ENCODE measurements at places on chromosomes 3 and 15.
A peak's percentile ranks its signal among the peaks of the same experiment; 100 is the strongest.

- peaks cover 22% of the 10 kb centered on the region for H3K27me3 ChIP-seq
- no peak overlapping the region for H3K27ac ChIP-seq
- H3K4me1 ChIP-seq, result no peaks in the 10 kb centered on the region
- H3K4me3 ChIP-seq, result no peak overlapping the region
- DNase-seq, result no peak
- H3K36me3 ChIP-seq, result no peaks in the 10 kb centered on the region
Observed at GRCh38 chr3:126501054-126501453, 16.5 kb downstream of the UROC1 start.

DNA sequence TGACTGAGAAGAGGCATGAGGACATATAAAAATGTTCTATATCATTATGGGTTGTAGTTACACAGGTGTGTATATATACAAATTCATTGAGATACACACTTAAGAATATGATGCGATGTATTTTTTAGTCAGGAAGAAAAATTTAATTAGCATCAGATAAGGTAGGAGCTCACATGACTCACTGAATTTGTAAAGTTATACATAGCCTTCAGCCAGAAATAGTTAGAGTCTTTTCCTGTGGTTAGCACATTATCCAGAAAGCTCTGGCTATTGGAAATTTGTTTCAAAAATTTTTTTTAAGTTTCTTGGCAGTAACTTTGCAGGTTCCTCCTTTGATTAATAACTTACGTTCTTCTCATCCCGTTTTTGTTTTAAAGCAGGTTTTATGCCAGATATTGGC lies 88.6 kb downstream of the STT3B start:
- no peaks in the 10 kb centered on the region for H3K27me3 ChIP-seq
- no peak for DNase-seq
- no peak overlapping the region for H3K4me3 ChIP-seq
- H3K36me3 ChIP-seq, result peaks cover 66% of the 10 kb centered on the region
- peaks cover 10% of the 10 kb centered on the region for H3K4me1 ChIP-seq

DNA sequence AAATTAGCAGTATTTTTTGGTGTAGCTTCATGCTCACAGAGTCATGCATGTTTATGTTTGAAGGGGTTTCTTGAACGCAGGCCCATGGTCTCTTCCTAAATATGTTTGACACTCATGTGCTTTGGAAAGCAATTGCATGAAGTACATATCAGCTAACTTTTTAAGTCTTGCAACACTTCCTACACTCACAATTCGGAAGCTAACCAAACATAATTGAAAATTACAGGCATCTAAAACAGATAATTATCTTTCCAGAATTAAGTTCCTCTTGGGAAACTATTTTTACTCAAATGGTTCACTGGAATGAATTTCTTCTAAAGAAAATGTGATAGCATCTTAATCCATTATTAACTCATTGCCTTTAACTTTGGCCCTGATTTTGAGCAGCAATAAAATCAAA lies 438.9 kb downstream of the RAP2B start:
- H3K4me1 ChIP-seq, result no peaks in the 10 kb centered on the region
- no peak overlapping the region for H3K27ac ChIP-seq
- DNase-seq, result no peak
- no peak overlapping the region for H3K4me3 ChIP-seq

DNA sequence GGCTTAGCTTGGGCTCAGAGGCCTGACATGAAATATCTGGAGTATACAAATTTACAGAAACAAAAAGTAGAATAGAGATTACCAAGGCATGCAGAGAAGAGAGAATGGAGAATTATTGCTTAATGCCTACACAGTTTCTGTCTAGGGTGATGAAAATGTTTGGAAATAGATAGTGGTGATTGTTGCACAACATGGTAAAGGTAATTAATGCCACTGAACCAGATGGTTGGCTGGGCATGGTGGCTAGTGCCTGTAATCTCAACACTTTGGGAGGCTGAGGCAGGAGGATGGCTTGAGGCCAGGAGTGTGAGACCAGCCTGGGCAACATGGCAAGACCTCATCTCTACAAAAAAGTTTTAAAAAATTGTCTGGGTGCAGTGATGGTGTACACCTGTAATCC lies 46.6 kb upstream of the OSBPL11 start:
- H3K4me3 ChIP-seq, result no peak overlapping the region
- DNase-seq, result no peak
- H3K27ac ChIP-seq, result no peak overlapping the region

DNA sequence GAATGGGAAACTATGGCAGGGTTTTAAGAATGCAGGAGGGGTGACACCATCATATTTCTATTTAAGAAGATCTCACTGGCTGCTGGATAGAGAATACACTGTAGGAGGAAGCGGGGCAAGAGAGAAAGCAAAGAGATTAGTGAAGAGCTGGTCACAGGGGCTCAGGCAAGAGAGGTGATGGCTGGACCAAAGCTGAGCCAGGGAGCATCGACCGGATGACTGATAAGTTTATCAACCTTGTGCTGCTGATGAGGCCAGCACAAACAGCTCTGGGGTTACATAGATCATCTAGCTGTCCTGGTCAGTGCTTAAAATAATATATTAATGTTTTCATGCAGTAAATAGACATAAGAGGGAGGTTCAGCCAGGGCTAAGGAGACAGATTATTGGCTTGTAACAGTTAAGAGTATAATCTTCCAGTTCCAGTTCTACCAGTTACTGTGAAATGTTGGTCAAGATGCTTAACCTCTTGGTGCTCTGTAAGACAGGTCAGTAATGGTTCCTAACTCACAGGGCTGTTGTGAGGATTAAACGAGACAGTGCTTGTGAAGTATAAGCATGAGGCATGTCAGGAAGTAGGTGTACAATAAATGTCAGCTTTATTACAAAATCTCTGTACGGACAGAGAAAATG lies 201.0 kb upstream of the FEZF2 start:
- H3K4me3 ChIP-seq, result no peak overlapping the region
- H3K27ac ChIP-seq, result no peak overlapping the region
- H3K36me3 ChIP-seq, result no peaks in the 10 kb centered on the region
- no peaks in the 10 kb centered on the region for H3K27me3 ChIP-seq
- DNase-seq, result no peak

DNA sequence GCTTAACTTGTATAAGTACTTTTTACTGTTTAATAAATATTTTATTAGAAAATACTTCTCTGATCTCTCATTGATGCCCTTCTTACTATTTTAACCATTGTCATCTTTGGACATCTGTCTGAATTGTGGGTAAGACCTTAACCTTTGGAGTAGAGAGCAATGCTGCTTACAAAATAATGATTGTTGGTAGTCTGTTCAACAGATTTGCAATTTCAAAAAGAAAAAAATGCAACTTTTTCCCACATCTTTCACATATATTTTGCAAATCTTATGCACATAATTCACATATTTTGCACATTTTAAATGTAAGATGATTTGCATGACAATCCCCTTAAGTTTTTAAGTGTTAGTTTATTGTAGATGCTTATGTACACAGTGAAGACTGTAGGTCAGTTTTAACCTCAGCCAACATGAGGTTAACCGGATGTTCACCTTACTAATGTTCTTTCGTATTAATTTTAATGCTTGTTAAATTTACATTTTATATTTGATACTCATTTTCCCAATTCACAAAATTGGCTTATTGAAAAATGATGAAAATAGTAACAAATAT lies 16.7 kb downstream of the C3orf38 start:
- no peaks in the 10 kb centered on the region for H3K27me3 ChIP-seq
- peaks cover 5% of the 10 kb centered on the region for H3K4me1 ChIP-seq
- no peak overlapping the region for H3K27ac ChIP-seq
- no peak for DNase-seq
- H3K4me3 ChIP-seq, result no peak overlapping the region
- H3K36me3 ChIP-seq, result peaks cover 18% of the 10 kb centered on the region

GRCh38 chr3:39291903-39292329 lies 12.1 kb upstream of the CX3CR1 start:
- no peak overlapping the region for H3K4me3 ChIP-seq
- peak; percentile 79 for DNase-seq
- H3K27me3 ChIP-seq, result no peaks in the 10 kb centered on the region
- H3K27ac ChIP-seq, result no peak overlapping the region
- H3K4me1 ChIP-seq, result peaks cover 21% of the 10 kb centered on the region

DNA sequence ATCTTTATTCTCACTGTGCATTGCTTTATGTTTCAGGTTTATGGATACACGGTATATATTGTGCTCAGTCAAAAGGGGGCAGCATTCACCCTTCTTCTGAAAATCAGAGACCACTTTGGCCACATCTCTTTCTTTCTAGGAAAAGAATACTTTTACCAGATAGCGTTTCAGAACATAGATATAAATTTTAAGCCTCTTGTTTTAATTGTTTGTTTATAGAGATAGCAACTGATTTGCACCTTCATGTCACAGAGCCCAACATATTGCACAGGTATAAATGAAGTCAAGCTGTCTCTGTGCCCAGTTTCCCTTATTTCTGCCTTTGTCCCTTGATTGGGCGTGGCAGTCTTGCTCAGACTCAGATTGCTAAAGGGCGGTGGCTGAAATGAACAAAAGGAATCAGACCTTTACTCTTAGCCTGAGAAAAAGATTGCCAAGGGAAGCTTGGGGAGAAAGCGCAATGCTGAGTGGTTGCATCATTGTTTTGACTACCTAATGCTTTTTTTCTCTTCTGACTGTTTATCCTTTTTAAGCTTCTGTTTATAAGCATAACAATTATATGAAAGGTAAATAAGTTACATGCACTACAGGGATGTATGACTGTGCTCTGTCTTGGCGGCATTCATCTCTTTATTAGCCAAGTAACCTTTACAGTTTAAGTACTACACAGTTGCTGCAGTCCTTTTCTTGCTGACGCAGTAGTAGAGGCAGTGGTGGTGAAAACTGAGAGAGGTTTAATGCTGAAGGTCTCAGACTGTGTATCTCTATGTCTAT lies 70.8 kb upstream of the ZBTB20 start:
- no peaks in the 10 kb centered on the region for H3K36me3 ChIP-seq
- H3K4me1 ChIP-seq, result no peaks in the 10 kb centered on the region
- H3K27me3 ChIP-seq, result peaks cover 9% of the 10 kb centered on the region
- H3K4me3 ChIP-seq, result no peak overlapping the region
- DNase-seq, result peak; percentile 1
- H3K27ac ChIP-seq, result no peak overlapping the region

DNA sequence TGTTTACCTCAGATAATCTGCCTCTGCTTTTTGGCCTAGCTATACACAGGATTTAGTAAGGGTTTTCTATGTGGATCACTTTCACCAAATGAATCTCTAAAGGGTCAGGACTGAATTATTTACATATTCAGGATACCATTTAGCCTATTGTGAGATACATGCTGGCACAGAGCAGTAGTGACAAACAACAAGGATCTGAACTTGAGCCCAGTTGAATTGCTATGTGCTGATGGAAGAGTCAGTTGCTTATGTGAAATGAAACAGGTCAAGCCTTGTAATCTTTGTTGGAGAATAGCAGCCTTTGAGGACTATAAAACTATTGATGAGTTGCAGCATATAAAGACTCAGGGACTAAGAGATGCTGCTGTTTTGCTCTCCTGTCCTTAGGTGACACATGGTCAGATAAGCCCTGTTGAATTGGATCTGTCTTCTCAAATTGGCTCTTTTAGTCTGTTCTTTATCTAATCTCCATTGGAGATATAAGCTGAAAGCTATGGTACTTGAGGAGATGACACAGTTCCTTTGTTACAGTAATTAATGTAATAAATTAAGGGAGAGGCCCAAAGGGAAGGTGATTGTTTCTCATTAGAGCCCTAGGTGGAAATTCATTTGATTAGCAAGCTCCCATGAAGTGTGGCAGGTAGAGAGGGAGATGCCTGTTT lies 30.4 kb downstream of the ZNF609 start:
- DNase-seq, result no peak
- no peak overlapping the region for H3K27ac ChIP-seq
- H3K4me1 ChIP-seq, result peaks cover 7% of the 10 kb centered on the region

DNA sequence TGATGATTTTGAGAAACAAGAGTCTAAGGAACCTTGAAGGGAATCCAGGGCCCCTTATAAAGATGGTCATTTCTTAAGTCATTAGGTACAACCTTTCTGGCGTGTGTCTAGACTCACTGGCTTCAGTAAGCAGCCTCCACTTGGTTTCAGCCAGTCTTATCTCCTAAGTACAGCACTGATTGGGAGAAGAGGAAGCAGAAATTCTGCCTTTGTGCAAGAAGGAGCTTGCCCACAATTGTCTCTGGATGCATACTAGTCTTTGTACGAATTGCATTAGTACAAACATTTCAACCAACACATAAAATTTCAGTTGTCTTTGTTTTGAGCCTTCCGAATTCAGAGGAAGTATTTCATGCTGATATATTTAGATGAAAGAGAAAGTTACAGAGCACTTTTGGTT lies 139.4 kb downstream of the SLCO3A1 start:
- H3K36me3 ChIP-seq, result no peaks in the 10 kb centered on the region
- no peak overlapping the region for H3K4me3 ChIP-seq
- peaks cover 29% of the 10 kb centered on the region for H3K4me1 ChIP-seq
- no peak for DNase-seq

GRCh38 chr3:48478626-48479555 lies 25.1 kb downstream of the SHISA5 start:
- no peaks in the 10 kb centered on the region for H3K27me3 ChIP-seq
- peak overlapping the region; percentile 90 for H3K27ac ChIP-seq
- H3K4me1 ChIP-seq, result peaks cover 30% of the 10 kb centered on the region
- peak; percentile 69 for DNase-seq
- peak overlapping the region; percentile 85 for H3K4me3 ChIP-seq

- no peaks in the 10 kb centered on the region for H3K4me1 ChIP-seq
- H3K27me3 ChIP-seq, result peaks cover 13% of the 10 kb centered on the region
- DNase-seq, result no peak
- H3K27ac ChIP-seq, result no peak overlapping the region
Observed at GRCh38 chr3:196599734-196600128, 31.3 kb downstream of the FBXO45 start.

DNA sequence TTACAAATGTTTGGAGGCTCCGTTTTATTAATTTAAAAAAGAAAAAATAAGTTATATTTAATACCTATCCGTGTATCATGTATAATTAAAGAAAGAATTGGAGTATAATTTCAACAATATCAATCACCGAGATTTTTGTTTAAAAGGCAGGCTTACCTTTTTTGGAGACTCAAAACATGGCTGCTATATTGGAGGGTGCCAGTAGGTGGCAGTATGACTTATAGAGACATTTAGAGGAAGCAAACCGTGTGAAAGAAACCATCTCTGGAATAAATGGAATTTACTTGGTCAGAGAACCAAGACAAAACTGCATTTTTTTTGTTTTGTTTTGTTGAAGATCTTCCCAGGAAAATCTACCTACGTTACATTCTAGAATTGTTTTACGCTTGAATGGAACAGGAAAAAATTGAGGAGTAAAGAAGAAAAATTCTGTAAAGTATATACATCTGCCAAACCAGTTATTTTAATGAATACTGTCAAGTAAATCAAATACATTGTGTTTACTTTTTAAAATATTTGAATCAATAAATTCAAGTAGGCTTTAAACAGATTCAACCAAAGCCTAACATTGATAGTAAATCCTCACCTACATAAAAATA lies 802.6 kb upstream of the ALCAM start:
- H3K27me3 ChIP-seq, result no peaks in the 10 kb centered on the region
- H3K36me3 ChIP-seq, result no peaks in the 10 kb centered on the region
- H3K27ac ChIP-seq, result no peak overlapping the region
- H3K4me3 ChIP-seq, result no peak overlapping the region
- peak; percentile 53 for DNase-seq

GRCh38 chr3:69553888-69554287 lies 168.0 kb upstream of the FRMD4B start:
- H3K27ac ChIP-seq, result no peak overlapping the region
- no peak overlapping the region for H3K4me3 ChIP-seq
- no peaks in the 10 kb centered on the region for H3K36me3 ChIP-seq
- H3K27me3 ChIP-seq, result peaks cover 9% of the 10 kb centered on the region
- no peaks in the 10 kb centered on the region for H3K4me1 ChIP-seq
